Activated naive CD4-positive, alpha-beta T cell treated with Interleukin-2 at 50 U/mL for 16 hours (primary cell): ENCODE measurements at places on chromosomes 1 and 21.

GRCh38 chr1:166197141-166197540 is 30.3 kb upstream of the FAM78B start:
- no peak for DNase-seq

DNA sequence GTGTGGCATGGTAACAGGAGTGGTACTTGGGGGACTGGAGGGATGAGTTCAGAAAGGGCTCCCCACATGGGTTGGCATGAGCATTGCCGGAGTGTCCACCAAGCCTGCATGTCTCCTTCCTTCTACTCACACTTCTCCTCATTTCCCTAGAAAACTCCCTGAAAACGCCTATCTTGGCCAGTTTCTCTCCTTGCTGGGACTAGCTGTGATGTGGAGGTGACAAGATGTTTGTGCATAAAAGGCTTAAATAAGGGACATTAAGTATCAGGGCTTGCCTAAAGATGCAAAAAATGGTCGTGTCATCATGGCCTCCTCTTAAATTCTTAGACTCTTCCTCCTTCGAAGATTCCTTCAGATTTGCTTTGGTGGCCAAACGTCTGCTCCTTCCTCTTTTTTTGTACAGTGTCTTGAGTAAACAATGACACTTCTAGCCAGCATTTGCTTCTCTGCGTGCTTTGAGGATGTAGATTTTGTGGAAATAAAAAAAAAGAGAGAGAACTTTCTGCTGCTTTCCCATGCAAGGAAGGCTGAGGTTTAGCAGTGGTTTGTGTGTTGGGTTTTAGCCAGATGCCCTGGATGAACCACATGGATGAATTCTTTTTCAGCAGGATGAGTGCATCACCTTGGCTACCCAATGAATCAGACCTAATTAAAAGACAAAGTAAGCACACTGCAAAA is 239.1 kb upstream of the IRF2BP2 start:
- DNase-seq: no peak

DNA sequence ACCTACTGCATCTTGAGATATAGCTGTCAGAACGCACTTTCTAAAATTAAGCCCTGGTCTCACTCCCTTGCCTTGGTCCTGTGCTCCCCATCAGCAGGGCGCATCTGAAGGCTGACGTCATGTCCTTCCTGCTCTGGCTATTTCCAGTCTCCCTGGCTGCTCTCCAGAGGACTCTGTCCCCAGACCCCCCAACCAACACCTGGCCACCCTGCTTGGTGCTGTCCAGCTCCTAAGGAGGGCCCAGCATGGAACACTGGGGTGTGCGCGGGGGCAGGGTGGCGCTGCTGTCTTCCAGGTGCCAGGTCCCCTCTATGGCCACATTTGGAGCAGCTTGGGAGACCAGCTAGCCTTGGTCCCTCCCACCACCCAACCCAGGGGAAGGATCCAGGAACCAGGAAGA is 8.3 kb downstream of the TNNT2 start:
- no peak for DNase-seq

DNA sequence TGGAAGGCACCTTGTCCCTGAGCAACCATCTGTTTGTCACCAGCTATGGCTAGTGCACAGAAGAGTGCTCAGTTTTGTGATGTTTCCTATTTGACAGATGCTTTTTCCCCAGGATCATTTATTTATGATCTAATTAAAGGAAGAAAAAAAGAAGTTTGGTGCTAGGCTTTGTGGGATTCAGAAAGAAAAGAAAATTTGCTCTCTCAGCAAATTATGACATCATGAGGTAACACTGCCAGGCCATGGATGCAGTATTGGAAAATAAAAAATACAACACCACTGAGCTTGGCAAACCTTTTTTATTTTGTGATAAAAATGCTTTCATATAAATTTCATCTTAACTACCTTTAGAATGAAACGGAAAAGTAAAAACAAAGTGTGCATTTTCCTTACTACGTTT is 15.5 kb upstream of the ADAM30 start:
- no peak for DNase-seq

DNA sequence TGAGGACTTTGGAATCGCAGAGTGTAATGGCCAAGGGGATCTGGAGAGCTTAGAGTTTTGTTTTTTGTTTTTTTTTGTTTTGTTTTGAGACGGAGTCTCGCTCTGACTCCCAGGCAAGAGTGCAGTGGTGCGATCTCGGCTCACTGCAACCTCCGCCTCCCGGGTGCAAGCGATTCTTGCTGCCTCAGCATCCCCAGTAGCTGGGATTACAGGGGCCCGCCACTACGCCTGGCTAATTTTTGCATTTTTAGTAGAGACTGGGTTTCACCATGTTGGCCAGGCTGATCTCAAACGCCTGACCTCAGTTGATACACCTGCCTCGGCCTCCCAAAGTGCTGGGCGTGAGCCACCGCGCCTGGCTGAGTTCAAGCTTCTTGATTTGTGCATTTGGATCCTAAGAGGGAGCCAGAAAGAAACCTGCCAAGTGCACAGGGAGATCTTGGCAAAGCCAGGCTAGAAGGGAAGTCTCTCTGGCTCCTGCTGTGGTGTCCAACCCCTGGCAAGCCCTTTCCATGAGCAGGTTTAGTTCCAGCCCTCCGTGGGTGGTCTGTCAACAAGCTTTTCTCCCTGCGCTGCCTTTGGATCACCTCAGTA is 852 bp downstream of the FAAH start:
- no peak for DNase-seq

GRCh38 chr1:248820041-248820585 is 5.6 kb downstream of the SH3BP5L start:
- no peak for DNase-seq

- DNase-seq: no peak
Observed at GRCh38 chr1:154866257-154867063, 3.6 kb downstream of the KCNN3 start.

GRCh38 chr1:5514527-5515183 is 477.6 kb downstream of the NPHP4 start:
- peak; percentile 73 for DNase-seq

DNA sequence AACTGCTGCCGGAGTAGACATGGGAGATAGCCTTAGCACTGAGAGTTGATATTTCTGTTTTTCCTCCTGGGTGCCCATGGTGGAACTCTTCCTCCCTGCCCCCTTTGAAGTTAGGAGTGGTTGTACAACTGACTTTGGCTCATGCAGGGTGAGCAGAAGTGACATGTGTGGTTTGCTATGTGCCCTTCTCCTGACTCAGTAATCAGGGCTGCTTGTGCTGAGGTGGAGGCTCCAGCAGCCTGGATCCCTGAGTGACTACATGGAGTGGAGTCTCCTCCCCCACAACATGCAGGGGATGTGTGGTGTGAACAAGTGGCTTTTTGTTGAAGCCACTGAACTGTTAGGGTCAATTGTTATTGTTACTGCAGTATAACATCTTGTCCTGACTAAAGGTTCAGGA is 261.6 kb downstream of the CAMTA1 start:
- DNase-seq: no peak

DNA sequence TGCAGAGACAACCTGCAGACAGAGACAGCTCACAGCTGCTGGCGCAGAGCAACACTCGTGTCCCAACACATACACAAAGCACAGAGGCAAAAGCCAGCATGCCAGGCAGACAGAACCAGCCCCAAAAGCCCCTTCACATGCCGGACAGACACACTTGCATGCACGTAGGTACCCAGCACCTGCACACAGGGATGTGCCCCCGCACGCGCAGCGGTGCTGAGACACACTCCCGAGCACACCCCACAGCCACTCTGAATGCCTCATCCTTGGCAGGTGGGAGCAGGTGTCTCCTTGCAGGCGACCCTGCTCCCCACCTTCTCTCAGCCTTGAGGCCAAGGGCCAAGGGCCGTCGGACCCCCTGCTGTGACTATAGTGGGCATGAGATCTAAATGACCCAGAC is 41.2 kb upstream of the ZC3H12A start:
- DNase-seq: no peak

- no peak for DNase-seq
Observed at GRCh38 chr1:199422206-199422605, 605.3 kb upstream of the NR5A2 start.

DNA sequence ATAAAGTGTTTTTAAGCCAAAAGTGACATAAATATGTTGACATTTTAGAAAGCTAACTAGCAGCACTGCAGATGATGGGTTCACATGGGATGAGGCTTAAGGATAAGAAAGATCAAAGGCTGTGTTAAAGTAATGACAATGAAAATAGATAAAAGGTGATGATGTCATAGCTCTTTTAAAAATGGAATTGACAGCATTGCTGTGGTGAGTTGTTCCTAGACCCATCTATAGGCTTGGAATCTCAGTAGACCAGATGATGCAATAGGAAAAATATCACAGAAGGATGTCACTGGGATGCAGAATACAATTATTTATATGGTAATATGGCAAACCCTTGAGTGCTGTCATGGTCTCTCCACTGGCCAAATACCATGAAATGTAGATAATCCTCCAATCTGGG is 286.0 kb downstream of the PLA2G4A start:
- DNase-seq: no peak

DNA sequence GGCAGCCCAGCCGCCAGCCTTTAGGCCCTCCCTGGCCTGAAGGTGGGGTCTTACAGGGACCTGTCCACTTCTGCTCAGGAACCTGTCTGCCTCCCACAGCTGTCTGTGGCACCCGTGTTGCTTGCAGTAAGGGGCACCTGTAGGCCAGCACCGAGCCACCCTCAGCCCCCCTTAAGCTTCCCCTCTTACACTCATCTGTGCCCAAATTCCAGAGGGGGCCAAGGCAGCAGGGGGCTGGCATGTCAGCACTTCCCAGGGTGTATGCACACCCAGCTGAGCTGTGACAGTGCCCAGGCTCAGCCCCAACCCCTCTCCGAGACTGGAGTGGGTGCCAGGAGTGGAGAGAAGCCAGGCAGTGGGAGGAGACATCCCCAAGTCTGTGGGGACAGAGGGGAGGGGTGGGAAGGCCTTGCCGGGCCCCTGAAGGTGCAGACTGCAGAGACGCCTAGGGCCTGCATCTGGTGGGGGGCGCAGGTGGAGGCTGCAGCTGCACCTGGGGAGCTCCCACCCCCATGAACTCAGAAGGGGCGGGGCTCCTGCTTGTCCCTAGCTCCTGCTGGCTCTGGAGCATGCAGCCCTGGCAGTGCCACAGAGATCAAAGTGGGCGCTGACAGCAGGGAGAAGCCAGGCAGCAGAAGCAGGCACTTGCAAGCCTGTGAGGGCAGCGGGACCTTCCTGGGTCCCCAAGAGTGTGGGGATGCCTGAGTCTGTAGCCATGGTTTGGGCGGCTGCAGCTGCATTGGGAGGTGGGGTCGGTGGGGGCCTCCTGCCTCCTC is 5.4 kb upstream of the SLC2A7 start:
- no peak for DNase-seq

GRCh38 chr1:234836045-234836681 is 226.2 kb upstream of the IRF2BP2 start:
- DNase-seq: no peak

GRCh38 chr1:24606296-24606605 is 36.9 kb upstream of the SRRM1 start:
- no peak for DNase-seq

- peak; percentile 1 for DNase-seq
Observed at GRCh38 chr1:170075186-170075585, 691 bp upstream of the KIFAP3 start.

DNA sequence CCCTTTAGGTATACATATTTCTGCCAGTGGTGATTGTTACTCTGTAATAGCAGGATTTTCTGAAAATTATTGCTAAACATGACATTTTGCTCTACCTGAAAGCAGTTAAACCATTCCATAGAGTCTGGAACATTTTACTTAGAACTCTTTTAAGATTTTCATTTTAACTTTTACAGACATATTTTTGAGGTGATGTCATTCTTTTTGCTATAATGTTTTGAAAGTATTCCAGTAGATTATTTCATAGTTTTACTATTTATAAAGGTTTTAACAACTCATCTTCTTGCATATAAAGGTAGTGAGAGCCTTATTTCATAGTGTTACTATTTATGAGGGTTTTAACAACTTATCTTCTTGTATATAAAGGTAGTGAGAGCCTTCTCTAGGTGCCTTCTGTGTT is 42.9 kb downstream of the PTBP2 start:
- no peak for DNase-seq

DNA sequence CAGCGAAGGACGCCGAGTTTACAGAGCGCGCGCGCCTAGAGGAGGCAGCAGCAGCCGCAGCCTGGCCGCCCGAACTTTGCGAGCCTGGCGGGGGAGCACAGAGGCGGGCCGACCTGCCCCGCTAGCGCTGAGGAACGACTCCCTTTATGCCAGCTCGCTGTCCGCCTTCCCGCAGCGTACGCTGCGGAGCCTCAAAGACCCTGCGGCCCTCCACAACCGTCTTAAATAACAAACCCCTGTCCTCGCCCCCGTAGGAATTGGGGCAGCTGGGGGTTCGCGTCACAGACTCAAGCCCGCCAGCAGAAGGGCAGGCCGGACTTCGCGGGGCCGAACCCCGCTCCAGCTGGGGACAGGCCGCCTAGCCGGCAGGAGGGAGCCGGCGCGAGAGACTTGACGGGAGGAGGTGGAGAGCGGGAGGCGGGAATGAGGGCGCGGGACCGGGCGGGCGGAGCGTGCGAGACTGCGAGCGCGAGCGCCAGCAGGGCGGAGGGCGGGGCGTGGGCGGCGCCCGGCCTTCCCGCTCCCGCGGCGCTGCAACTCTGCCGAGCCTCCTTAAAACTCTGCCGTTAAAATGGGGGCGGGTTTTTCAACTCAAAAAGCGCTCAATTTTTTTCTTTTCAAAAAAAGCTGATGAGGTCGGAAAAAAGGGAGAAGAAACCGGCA is 1.8 kb upstream of the CDKN2C start:
- DNase-seq: peak; percentile 82

DNA sequence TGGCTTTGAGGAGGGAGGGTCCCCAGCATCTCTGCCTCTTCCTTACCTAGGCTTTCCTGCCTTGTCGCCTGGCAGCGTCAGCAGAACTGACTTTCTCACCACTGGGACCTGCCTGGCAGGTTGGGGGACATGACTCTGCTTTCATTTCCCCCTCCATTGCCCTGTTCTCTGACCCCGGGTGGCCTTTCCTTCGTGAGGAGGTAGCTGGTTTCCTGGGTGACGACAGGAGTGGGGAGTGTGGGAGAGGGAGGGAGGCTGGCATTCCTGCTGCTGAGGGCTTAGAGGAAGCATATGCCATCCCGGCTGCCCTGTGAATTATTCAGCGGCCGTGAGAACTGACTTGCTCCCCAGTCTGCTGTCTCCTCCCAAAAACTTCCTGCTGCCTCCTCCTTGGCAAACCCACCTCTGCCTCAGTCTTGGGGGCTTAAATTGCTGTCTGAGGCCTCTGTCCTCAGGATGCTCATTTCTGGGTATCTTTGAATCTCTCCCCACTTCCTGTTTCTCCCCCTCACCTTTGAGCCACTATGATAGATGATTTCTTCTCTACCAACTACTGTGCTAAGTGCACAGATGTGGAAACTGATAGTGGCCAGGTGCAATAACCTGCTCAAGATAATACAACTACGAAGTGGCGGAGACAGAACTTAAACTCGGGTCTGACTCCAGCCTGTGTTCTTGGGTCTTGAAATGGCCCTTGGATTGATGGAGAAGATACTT is 182.0 kb upstream of the CSF3R start:
- no peak for DNase-seq

GRCh38 chr1:234954613-234955012 is 174.0 kb downstream of the TOMM20 start:
- no peak for DNase-seq

DNA sequence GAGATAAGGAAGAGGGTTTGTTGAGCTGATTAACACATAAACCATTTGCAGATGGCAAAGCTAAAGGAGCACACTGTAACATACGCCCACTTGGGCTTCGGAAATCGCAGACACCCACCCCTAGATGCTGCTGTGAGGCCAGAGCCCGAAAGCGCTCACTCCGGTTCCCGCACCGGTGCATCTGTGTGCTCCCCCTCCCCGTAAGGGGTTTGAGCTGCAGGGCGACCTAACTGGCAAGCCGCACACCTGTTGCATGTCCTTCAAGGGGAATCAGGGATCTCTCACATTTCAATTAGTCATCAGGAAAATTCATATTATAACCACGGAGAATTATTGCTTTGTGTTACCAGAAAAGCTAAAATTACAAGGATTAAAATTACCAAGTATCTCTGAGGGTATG is 1.4 kb upstream of the CFH start:
- DNase-seq: no peak
